Stomach (tissue), 19 donors: ENCODE measurements at places on chromosomes 3 and 15.
A peak's percentile ranks its signal among the peaks of the same experiment; 100 is the strongest.

- no peak for DNase-seq
Observed at GRCh38 chr3:179624451-179624850, 19.9 kb downstream of the NDUFB5 start.

DNA sequence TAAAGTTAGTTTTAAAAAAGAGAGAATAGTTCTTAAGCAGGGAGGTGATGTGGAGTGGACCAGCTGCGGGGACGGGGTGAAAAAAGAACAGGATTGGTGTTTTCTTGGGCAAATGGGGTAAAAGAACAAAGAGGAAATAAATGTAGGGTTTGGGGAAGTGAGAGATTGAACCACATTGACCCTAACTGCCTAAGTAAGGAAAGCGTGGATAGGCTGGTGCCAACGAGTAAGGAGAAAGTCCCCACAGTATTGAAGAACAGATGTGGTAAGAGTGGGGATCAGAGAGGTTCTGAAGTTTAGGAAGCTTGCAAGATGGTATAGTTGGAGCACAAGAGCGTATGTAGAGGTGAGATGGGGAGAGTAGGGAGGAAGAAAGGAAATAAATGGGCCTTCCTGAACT lies 17.0 kb downstream of the IREB2 start:
- DNase-seq, result no peak

- no peak for DNase-seq
Observed at GRCh38 chr15:64634576-64635498, 140.6 kb downstream of the RBPMS2 start.

GRCh38 chr15:31396881-31397560 lies 70.4 kb downstream of the KLF13 start:
- DNase-seq, result peak; percentile 95

- DNase-seq, result peak; percentile 85
Observed at GRCh38 chr3:126523745-126524428, at the start of gene CHST13. CHST13 (plus strand) TSS chr3:126524155; CDS start chr3:126524333, 178 bp downstream.

- no peak for DNase-seq
Observed at GRCh38 chr15:31062310-31062847, 39.1 kb downstream of the TRPM1 start.

DNA sequence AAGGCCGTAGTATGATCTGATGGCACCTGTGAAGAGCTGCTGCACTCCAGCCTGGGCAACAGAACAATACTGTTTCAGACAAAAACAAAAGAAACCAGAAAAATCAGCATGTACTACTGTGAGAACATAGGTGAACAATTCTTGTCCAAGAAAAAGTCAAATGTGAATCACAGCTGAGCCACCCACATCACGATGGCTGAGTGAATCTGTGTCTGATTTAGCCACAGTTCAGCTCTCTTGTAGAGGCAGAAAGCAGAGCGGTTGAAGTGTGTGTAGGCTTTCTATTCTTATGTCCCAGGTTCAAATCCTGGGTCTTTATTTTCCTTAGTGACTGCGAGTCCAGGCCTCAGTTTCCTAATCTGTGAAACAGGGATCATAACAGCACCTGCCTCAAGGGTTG lies 4.4 kb upstream of the FURIN start:
- no peak for DNase-seq

- peak; percentile 40 for DNase-seq
Observed at GRCh38 chr3:65706776-65707568, 331.7 kb downstream of the MAGI1 start.

DNA sequence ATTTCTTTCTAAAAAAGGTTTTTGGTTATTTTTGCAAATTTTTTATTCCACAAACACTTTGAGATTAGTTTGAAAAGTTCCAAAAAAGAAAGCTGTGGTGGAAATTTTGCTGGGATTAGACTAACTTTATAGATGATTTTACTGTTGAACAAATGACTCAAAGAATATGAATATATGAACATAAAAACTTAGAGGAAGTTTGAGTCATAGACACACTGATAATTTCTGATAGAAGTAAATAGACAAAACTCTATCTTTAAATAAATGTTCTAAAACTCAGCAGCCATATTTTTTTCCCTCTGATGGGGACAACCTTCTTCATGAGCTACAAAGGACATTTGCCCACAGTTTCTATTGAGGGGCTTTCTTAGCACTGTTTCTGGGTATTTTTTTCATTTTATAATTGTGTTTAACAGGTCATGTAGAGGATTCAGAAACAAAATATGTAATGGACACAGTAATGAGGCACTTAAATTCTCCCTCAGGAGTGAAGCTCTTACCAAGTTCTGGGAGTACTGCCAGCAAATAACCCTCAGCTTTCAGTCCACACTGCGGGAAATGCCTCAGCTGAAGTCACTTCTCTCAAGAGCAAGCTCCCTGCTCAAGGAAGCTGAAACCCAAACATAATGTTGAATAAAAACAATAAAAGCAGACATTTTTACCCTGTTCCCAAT lies 157.6 kb downstream of the NFKBIZ start:
- DNase-seq, result peak; percentile 65

- DNase-seq, result no peak
Observed at GRCh38 chr3:15769256-15769915, 28.4 kb downstream of the ANKRD28 start.

DNA sequence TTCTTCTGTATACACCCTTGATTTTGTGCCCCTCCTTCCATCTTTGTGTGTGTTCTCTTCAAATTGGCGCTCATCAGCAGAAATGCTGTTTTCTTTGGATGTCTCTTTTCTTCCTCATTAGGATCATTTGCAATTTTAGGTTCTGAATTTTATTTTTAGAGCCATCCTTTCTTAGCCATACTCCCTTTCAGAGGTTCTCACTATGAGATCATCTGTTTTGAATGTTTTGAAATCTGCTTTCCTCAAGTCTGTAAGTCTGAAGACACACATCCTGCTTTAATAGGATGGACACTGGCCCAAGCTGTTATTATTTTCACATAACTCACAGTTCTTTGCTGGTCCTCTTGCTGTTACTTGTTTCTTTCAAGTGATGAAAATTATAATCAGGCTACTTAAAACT lies 124.8 kb downstream of the BDH1 start:
- no peak for DNase-seq

GRCh38 chr15:67192185-67192820 lies 62.2 kb downstream of the AAGAB start:
- no peak for DNase-seq

GRCh38 chr3:62371720-62372591 lies 1.4 kb downstream of the FEZF2 start:
- peak; percentile 20 for DNase-seq

- DNase-seq, result no peak
Observed at GRCh38 chr3:134237454-134238145, 13.1 kb downstream of the RYK start.

DNA sequence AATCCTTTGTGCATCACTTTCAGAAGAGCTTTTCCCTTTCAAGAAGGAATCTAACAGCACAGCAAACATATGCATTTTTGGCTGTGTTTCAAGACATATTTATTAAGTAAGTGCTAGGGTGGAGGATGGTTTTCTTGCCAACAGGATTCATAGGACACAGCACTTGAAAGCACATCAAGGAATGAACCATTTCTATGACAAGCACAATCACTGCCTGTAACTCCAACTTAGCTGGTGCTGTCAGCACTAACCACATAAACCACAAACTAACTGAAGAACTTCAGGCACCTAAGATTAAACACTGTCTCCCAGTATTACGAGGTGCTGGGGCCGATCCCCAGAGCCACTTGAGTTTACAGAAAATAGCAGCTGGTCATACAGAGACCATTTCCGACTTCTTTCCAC lies 35.4 kb upstream of the SPRED1 start:
- DNase-seq, result no peak

DNA sequence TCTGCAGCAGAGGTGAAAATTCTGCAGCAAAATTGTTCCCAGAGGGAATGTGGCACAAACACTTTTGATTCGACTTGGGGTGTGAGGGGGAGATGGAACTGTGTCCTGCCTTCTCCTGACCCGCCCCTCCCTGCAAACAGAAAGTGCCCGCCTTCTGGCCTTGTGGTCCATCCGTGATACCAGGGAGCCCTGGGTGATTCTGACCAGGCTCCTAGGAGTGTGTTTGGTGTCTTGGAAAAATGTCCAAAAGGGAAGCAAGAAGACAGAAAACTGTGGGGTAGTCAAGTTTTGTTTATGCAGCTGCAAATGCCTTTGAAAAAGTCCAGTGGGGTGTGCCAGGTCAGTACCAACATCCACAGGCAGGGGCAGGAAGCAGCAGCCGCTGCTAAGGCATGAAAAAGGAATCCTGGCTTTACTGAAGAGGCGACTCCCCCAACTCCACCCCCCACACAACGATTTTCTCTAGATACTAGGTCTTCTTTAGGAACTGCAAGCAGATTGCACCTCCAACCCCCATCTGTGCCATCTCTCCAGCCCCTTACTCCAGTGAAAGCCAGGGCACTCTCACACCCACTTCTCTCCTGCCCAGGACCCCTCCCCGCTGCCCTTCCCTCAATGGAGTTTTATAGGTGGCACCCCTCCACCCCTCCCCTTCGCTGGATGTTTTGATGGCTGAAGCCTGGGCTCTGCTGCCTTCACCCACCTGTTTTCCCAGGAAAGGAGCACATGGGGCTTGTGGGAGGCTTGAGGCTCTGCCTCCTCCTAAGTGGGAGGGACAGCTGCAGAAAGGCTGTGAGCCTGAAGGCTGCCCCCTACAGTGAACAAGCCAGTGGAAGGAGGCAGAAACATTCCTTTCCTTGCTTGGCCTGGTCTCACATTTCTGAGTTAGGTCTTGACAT lies 82.4 kb upstream of the HERC1 start:
- no peak for DNase-seq

DNA sequence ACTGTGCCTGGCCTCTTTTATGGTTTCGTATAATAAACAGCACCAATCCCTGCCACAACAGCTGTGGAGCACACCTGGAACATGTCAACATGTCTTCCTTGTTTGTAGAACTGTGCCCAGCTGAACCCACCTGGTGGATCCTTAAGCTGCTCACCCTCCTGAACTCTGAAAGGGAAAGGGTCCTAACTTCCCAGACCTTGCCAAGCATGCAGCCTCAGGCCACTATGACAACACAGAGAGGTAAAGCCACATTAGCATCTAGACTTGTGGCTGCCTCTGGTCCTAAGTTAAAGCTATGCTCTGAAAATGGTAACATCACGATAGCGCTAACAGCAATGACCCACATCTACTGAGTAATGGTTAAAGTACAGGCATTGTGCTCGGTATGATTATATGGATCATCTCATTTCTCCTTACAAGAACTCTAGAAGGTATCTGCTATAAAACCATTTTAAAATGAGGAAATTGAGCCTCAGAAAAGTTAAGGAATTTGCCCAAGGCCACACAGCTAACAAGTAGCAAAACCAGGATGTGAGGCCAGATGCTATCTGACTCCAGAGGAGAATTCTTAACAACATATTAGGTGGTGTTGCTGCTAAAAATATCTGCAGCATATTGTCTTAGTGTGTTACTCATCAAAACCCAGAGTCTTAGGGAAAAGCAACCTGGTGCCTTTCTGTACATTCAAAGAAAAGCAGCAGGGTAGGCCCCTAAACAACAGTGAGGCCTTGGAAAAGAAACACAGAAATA lies 23.1 kb upstream of the HERC1 start:
- no peak for DNase-seq

- DNase-seq, result no peak
Observed at GRCh38 chr3:141390747-141391146, 22.4 kb downstream of the ZBTB38 start.

DNA sequence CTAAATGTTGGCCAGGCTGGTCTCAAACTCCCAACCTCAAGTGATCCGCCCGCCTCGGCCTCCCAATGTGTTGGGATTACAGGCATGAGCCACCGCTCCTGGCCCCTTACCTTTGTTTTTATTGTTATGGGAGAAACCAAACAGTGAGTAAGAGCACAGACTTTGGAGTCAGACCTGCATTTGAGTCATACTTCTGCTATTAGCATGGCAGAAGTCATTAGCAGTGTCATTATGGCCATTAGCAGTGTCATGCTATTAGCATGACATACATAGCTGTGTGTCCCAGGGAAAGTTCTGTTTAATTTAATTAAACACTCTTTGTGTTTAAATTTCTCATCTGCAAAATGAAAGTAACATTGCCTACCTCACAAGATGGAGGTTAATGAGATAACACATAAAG lies 54.8 kb downstream of the SQOR start:
- no peak for DNase-seq

DNA sequence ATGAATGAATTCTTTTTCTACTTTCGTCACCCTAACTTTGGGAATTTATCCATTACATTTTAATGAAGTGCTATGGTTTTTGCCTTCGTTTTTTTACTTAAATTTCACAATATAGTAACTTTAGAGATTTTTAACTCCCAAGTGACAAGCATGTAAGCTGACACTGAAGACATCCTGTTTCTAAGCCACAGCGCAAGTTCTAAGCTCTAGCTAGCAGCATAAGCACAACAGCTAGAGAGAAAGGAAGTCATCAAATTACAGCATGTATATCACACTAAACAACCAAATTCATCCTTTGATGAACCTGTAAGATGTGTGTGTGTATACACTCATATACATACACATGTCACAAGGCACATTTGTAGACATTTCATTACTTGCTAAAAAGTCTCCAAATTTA lies 119.3 kb downstream of the P3H2 start:
- DNase-seq, result no peak

DNA sequence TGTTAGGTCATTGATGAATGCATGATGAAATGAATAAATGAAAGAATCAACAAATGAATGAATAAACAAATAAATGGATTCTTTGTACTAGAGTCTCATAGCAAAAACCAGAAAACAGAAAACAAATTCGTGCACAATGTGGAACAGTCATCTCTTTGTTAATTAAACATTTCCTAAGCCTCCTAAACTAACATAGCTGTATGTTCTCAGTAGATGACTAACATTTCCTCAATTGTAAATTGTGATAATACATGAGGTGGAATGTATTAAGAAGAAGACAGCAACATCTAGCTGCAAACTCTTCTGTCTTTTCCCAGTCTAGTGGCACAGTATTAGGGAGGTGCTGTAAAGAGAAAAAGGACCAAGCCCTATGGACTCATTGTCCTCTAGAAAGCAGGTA lies 1021.0 kb downstream of the MCTP2 start:
- no peak for DNase-seq

DNA sequence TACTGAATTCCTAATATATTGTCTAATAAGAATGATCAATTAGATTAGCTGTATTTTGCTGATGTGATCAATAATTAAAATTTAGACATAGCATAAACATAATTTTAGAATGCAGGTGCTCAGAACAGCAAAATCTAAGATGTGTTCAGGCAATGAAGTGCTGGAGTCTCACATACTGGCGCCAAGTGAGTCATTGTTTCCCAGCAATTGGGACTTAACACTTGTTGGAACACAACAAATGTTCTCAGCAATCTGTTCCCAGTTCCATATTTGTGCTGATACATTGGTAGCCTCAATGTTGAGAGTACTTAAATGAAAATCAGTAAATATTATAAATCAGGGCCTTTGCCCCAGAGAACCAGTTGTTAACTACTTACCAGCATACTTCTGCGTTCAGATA lies 619.0 kb downstream of the ROBO1 start:
- DNase-seq, result no peak

DNA sequence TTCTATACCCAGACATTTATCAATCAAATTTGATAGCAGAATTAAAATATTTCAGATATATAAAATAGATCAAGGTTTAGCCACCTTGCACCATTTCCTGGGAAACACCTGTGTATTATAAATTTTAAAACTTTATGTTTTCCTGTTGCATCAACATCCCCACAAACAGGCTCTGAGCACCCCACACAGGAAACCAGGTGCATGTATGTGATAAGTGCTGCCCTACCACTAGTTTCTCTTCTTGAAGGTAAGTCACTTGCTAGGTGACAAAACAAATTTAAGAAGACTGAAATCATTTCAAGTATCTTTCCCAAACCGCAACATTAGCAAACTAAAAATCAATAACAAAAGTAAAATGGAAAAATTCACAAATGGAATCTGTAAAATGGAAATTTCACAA lies 496.1 kb upstream of the CCDC54 start:
- DNase-seq, result peak; percentile 3
